ENCODE measurements at places on chromosomes 4 and X.

DNA sequence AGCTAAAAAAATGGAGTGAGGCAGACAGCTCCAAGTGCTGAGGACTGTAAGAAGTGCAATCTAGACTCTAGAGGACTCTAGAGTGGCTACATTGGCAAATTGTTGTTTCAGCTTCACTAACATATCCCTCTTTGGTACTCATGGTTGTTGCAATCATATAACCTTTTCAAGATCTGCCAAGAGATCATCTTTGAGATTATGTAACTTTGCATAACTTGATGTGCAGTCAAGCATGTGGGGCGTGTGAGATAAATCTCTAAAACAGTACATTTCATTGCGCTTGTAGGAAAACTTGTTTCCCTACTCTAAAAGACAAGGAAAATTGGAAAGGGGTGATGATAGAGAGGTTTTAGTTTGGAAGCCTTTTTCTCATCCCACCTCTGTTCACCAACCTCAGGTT is 11.2 kb upstream of the BRS3 start:
- DNase-seq = no peak

DNA sequence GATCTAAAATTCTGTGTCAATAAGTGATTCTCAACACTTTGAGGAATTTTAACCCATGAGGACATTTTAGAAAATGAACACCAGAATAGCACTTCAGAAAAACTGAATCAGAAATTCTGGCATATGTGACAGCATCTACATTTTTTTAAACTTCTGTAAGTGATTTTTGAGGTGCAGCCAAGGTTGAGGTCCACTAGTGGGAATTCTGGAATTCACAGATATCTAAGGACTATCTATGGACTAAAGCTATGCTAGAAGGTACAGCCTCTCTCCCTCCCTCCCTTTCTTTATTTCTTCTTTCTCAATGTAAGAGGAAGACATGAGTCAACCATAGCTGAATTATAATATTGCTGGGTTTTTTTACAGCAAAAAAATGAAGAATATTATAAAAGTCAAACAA is 508.2 kb upstream of the ATOH1 start:
- DNase-seq = no peak

GRCh38 chr4:31022702-31023101 is 302.5 kb downstream of the PCDH7 start:
- no peak for DNase-seq

GRCh38 chr4:5945171-5945570 is 52.3 kb upstream of the CRMP1 start:
- no peak for DNase-seq

DNA sequence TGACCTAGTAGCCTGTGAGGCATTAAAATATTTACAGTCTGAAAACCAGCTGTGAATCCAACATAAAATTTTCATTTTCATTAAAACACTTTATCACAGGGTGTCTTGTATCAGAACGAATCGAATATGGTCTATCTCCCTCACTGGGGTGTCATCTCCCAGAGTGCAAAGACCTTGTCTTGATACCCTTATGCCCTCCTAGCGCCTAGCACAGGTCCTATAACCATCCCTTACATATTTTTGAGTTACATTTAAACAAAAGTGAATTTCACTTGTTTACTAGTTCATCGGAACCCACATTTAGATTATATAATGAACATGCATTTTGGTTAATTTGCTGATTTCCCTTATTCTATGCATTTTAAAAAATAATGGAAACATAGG is 14.0 kb downstream of the DIPK2B start:
- no peak for DNase-seq

DNA sequence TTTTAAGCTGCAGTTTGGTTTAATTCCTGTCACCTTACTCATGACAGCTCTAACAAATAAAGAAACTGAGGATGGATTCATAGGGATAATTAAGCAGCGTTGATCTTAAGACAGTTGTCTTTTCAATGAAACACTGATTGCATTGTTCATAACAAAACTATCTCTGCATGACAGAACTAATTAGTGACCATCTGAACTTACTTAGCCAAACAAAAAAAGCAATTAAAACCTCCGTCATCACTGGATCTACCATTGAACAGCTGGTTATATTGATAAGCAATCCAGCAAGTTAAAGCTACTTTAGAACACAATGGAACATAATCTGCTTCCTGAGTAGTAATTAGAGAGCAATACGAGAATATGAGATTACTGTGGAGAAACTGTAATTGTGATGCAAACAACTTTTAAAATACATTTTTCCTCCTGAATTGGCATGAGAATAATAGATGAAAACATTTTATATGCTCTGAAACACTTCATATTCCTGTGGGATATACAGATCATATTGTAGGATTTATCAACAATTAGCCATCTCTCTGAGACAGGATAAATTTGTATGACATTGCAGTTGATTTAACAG is 2576.8 kb downstream of the PCDH7 start:
- no peak for DNase-seq

Measured in NCI-H1105 (cell line).